ENCODE measurements at places on chromosomes 5 and 9.

GRCh38 chr5:157267761-157268480 lies 2.0 kb downstream of the CYFIP2 start:
- no peak for DNase-seq

DNA sequence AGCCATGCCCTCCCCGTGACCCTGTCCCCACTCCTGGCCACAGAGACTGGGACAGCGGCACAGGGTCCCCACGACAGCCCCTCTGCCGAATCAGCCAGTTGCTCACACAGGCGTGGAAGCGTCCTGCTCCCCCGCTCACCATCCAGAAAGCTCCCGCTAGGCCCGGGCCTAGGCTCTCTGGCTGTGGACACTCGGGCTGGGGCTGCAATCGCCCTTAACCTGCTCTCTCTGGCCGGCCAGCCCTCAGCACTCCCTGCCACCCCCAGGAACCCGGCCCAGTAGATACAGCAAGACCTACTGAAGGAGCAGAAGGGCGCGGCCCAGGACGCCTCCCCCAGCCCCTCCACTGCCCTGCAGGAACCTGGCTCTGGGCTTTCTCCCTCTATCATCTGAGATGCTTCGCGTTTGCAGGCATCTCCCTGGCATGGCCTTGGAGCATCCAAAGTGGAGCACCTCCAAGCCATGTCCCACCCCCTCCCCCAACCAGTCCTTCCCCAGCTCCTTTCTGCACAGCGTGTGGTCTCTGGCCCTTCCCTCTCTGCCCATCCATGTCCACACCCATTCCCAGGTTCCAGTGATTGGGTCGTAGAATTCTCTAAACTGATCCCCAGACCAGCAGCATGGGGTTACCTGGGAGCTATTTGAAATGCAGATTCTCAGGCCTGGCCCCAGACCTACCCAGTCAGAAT lies 113.7 kb upstream of the LMX1B start:
- DNase-seq = no peak

DNA sequence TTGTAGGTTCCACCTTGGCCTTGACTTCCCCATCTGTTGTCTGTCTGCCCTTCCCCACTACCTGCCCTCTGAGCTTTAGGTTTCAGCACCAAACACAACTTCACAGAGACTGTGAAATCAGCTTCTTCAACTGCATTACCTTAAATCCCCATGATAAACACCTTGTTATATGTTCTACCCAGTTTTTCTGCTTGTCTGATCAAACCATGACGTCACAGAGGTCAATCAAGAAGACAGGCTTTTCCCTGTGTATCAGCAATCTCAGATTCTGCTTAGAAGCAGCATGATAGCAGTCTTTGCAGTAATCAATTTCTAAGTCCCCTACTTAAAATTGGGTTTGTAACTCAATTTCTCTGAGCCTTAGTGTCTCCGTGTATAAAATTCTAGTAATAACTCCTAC lies 175.0 kb downstream of the PLK2 start:
- DNase-seq = no peak

DNA sequence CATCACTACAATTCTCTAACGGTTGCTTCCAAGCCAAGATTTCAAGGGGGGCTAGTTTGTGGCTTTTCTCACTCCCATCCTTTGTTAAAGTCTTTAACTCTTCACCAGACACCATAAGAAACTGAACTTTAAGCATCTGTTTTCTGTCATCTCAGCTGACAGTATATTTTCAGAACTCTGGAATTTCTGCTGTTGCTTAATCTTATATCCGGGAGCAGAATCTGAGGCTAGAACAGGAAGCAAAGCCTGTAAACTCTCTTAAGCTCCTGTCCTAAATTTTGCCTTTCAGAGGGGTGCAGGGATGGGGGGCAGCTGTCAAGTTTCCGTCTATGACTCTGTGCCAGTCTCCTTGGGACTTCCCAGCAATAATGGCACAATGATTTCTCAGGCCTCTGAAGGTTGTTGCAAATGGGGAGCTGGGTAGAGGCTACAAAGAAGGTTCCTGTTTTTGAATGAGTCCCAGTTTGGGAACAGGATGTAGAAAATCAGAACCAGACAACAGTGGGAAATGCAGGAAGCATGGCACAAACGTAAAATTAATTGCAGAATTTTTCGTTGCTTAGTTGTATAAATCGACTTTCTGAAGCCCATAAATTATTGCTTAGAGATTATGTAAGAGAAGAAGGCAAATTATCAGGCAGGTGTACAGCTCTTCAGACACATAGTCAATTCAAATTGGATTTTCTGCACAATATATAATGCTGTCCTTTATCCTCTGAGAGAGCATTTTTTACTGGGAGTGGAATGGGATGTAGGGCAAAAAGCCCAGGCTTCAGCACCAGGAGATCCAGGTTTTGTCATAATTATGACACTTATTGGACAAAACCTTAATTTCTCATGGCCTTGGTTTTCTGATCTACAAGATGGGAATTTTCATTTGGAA lies 430.9 kb downstream of the DMAC1 start:
- peak; percentile 2 for DNase-seq

DNA sequence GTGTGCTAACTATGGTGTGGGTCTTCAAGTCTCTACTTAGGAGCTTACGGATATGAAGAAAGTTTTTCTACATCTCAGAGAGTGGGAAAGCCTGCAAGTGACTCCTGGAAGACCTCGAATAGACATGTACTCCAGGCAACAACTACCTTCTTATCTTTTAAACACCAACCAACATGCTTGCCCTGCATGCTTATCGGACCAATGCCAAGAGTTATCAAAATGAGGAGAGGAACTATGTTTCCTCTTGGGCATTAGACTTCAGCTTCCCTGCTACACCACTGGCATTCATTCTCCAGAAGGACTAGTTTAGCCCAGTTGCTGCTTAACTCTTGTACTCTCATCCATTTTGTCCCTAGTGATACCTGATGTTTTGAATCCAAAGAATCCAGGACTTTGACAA lies 74.7 kb upstream of the MAN2A1 start:
- DNase-seq = no peak

GRCh38 chr9:130417602-130418001 lies 27.2 kb upstream of the ASS1 start:
- DNase-seq = no peak

DNA sequence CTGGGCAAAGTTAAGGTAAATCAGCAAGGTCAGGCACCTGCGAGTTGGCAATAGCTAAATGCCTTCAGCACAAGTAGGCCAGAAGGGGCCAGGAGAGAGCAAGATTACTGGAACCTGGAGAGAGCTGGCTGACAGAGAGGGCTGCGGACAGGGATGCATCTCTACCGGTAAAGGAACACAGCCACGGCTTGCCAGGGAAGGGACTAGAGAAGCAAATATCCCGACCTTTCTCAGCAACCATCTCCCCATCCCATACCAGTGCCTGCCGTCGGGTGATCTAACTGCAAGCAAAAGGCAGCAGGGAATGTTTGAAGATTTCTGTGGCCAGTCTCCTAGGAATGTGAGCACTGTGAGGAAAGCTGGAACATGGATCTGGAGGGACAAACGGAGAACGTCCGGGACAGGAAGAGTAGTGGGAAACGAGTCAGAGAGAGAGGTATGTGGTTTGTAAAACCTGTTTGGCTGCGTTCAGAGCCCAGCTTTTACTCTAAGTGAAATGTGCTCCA lies 15.9 kb upstream of the ABLIM3 start:
- no peak for DNase-seq

Measured in AG04449 (cell line).